Caki2 (cell line): ENCODE measurements at places on chromosomes 11 and 22. TPM values are rescaled to one million over a fixed set of nuclear protein-coding genes. Genes with fewer than 3 reads are reported as not detected.

HIPK3 gene
- 42.3 and 51.2 TPM in 2 replicates for total RNA-seq

APOL3 gene
- 2.3 and 11.0 TPM in 2 replicates for total RNA-seq

GRCh38 chr11:34787348-34787747 is 128.8 kb downstream of the APIP start:
- DNase-seq, result no peak

DNA sequence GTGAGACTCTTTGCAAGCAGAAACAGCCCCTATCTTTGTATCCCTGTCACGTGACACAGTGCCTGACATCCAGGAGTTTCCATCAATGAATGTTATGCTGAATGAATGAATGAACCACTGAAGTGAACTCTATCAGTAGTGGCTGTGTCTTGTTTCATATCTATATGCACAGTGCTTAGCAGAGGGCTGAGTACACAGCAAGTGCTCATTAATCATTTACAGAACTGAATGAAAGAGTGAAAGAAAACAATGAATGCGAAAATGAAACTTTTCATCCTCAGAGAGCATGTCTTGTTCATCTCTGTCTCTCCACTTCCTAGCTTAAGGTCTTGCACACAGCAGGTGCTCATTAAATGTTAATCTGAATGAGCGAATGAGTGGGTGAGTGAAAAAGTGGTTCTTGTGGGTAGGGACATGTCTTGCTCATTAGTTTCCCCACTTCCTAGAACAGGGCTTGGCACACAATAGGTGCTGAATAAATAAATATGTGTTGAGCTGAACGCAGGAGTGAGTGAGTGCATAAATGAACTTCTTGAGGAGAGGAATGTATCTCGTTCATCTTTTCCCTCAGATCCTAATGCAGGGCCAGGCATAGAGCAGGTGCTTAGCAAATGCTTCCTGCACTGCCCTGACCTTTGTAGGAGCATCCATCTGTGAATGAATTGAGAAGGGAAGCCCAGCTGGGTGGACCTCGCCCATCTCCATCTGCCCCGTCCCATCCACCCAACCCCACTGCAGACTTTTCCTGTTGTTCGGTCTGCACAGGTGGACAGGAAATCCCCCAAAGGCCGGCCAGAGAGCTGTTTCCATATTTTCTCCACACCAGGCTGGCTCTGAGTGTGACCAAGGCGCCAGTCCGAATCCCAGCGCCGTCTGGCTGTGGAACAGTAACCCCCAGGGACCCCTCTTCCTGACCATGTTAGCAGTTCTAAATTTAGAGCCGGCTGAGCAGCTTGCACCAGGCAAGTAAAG is 113.4 kb upstream of the CRYBB3 start:
- DNase-seq, result peak; percentile 70

WT1 gene
- total RNA-seq, result 0.64 TPM in 1 of 2 replicates, not detected in the other

- DNase-seq, result no peak
Observed at GRCh38 chr11:74357449-74357848, 40.8 kb downstream of the PGM2L1 start.
